ENCODE measurements at places on chromosomes 7 and 10.

DNA sequence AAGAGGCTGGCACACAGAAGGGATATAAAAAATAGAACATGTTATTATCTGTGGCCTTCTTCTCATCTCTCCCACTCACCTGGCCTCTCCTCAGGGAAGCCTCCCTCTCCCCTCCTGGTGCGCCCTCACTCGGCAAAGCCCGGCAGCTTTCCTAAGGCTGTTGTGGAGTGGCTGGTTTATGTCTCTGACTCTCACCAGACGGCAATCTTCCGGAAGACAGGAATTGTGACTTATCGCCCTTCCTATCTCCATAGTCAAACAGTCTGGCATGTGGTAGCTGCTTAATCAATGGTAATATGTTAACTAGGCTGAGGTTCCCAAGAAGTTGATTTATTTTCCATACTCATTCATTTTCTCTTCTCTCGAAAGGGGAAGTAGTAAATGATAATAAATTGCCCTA lies 78.7 kb downstream of the ATXN7L1 start:
- no peaks in the 10 kb centered on the region for H3K27me3 ChIP-seq
- H3K4me1 ChIP-seq = peaks cover 5% of the 10 kb centered on the region
- H3K4me3 ChIP-seq = no peak overlapping the region
- no peaks in the 10 kb centered on the region for H3K36me3 ChIP-seq
- no peak for DNase-seq

- H3K4me3 ChIP-seq = no peak overlapping the region
- no peak for DNase-seq
- H3K27me3 ChIP-seq = no peaks in the 10 kb centered on the region
- no peaks in the 10 kb centered on the region for H3K36me3 ChIP-seq
- H3K4me1 ChIP-seq = peaks cover 33% of the 10 kb centered on the region
Observed at GRCh38 chr10:110074758-110075671, 67.2 kb downstream of the ADD3 start.

DNA sequence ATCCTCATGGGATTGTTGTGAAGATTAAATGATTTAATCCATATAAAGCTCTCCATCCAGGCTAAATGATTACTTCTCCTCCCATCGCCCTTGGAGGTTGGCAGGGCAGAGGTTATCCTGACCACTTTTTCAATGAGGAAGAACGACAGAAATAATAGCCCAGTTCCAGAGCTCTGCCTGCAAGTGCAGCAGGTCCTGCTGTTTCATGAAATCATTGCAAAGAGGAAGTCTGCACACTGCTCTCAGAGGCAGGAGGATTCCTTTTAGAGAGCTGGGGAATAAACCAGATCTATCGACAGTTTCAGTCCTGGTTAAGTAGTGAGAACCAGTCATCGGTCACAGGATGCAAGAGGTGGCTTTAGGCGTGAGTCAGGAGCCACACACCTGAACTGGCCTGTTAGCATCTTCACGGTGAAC lies 25.0 kb upstream of the CDH23 start:
- no peak for DNase-seq
- no peaks in the 10 kb centered on the region for H3K36me3 ChIP-seq
- peak overlapping the region; percentile 21 for H3K27ac ChIP-seq

DNA sequence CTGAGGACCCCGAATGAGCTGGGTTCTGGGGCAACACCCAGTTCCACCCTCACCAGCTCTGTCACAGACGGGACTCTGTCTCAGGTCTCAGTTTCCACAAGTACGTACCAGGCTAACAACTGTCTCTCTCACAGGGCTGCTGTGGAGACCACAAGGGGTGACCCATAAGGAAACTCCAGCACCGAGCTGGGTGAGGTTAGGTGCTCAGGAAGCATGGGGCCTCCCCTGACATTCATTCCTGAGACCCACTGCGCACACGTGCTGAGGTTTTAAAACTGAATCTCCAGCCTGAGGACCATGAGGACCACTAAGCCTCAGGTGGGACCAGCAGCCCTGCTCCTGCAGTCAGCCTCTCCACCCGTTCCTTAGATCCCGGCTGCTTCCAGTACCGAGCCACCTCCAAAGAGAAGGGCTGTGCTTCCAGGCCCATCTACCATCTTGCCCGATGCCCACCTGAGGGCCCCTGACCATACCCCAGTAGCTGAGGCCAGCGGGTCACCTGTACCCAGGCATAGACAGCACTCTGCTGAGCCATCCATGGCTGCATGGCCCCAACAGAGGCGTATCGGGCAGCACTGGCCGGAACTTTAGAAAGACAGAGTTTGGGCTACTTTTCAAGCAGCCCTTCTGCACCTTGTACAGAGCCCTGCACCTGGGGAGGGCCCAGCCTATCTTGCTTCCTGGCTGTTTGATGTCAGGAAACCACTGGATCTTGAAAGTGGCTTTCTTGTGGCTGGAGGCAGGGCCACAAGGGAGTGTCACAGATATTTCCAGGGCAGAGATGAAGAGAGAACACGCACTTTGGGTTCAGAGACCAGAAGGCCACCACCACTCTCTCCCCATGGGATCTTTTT lies 18.7 kb downstream of the HSPA12A start:
- H3K36me3 ChIP-seq = no peaks in the 10 kb centered on the region
- no peaks in the 10 kb centered on the region for H3K27me3 ChIP-seq
- H3K27ac ChIP-seq = no peak overlapping the region
- H3K4me1 ChIP-seq = no peaks in the 10 kb centered on the region
- H3K4me3 ChIP-seq = no peak overlapping the region

DNA sequence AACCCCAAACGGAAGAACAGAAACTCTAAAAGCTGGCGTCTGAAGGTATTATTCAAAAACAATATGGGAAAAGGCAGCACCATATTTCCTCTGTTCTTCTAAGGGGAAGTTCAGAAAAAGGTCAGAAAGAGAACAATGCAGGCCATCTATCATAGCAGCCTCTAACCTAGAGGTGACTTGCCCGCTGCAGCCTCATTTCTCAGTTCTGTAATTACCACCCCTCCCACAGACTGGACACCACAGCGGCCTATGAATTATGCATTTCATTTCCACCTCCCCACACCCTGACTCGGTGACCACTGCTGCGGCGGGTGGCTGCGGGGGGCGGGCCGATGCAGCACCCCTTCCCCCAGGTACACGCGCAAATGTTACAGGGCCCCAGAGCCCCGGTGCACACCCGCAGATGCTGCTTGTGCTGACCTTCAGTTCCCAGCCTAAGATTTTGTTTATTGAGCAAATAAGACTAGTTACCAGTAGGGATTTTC lies 125.5 kb downstream of the CLEC2L start:
- no peaks in the 10 kb centered on the region for H3K36me3 ChIP-seq
- H3K27ac ChIP-seq = peak overlapping the region; percentile 58
- no peak overlapping the region for H3K4me3 ChIP-seq
- no peaks in the 10 kb centered on the region for H3K4me1 ChIP-seq
- DNase-seq = no peak
- H3K27me3 ChIP-seq = no peaks in the 10 kb centered on the region

- no peaks in the 10 kb centered on the region for H3K36me3 ChIP-seq
- no peaks in the 10 kb centered on the region for H3K27me3 ChIP-seq
- H3K27ac ChIP-seq = peak overlapping the region; percentile 70
- H3K4me3 ChIP-seq = no peak overlapping the region
- DNase-seq = no peak
Observed at GRCh38 chr10:28807760-28808613, 130.7 kb downstream of the BAMBI start.

GRCh38 chr10:80466724-80467326 lies 12.7 kb downstream of the TSPAN14 start:
- peak overlapping the region; percentile 96 for H3K27ac ChIP-seq
- H3K27me3 ChIP-seq = no peaks in the 10 kb centered on the region
- peaks cover 97% of the 10 kb centered on the region for H3K4me1 ChIP-seq
- peaks cover 5% of the 10 kb centered on the region for H3K36me3 ChIP-seq

- H3K36me3 ChIP-seq = no peaks in the 10 kb centered on the region
- H3K27me3 ChIP-seq = no peaks in the 10 kb centered on the region
- H3K4me3 ChIP-seq = no peak overlapping the region
- H3K27ac ChIP-seq = no peak overlapping the region
Observed at GRCh38 chr7:82005056-82005455, 235.2 kb upstream of the HGF start.

Data from esophagus squamous epithelium (tissue), 5 donors.